NCI-H1436 (cell line): ENCODE measurements at places on chromosomes 5 and 9.

- DNase-seq = no peak
These were observed 11.9 kb downstream of the RAPGEF1 start for GRCh38 chr9:131727795-131728545.

DNA sequence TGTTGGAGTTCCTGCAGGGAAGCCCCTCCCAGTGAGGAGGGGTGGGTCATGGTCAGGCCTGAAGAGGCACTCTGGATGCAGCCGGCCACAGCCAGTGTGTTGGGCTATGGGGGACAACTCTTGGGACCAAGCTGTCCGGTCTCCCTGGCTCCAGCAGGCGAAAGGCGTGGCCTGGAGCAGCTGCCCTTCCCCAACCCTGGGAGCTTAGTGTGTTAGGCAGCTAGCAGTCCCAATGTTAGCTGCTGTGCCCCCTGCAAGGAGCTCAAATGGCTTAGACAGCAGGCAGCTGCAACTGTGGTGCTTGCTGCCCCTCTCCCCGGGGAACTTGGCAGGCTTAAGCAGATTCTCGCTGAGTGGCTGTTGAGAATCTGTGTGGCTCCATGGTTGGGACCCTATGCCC is 67.5 kb upstream of the ACTBL2 start:
- no peak for DNase-seq

- DNase-seq = no peak
These were observed 1.3 kb downstream of the SLC6A3 start for GRCh38 chr5:1443991-1444360.

DNA sequence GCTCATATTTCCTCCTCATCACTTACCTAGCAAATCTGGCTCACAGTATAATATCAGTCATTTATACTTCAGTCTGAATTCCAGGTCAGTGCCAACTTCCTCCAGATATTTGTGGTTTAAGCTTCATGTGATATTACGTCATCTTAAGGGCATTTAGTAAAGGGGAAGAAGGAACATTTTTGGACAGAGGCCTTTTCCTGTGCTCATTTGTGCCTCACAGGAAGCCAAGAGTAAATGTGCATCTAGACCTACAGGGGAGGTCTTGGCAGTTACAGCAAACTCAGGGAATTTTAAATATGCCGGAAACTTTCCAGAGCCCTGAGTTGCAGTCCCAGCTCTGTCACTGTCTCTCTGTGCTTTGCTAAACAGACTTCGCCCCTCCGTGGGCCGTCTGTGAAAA is 12.3 kb upstream of the KCNIP1 start:
- DNase-seq = no peak

GRCh38 chr5:26700759-26701384 is 337.5 kb downstream of the CDH9 start:
- DNase-seq = no peak

GRCh38 chr5:157049605-157050004 is 9.3 kb downstream of the HAVCR1 start:
- no peak for DNase-seq

DNA sequence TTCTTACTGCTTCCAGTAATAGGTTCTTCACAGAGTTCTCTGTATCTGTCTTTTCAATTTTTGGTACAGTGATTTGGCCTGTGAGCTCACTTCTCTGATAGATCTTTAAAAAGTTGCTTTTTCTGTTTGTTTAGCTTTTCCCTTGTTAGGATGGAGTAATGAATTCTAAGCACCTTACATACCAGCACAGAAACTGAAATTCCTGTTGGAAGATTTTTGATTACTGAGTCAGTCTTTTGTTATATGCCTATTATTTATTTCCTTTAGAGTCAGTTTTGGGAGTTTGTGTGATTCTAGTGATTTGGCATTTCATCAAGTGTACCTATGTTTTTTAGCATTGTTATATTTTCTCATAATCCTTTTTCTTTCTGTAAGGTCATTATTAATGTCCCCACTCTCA is 37.6 kb upstream of the IPPK start:
- DNase-seq = no peak

GRCh38 chr9:75636427-75637045 is 253.9 kb upstream of the PCSK5 start:
- DNase-seq = no peak

GRCh38 chr5:13585324-13585723 is 359.2 kb downstream of the DNAH5 start:
- DNase-seq = no peak

GRCh38 chr5:134949316-134949715 is 18.4 kb upstream of the CATSPER3 start:
- DNase-seq = no peak

GRCh38 chr5:94621763-94622162 is 3.3 kb downstream of the SLF1 start:
- DNase-seq = no peak

DNA sequence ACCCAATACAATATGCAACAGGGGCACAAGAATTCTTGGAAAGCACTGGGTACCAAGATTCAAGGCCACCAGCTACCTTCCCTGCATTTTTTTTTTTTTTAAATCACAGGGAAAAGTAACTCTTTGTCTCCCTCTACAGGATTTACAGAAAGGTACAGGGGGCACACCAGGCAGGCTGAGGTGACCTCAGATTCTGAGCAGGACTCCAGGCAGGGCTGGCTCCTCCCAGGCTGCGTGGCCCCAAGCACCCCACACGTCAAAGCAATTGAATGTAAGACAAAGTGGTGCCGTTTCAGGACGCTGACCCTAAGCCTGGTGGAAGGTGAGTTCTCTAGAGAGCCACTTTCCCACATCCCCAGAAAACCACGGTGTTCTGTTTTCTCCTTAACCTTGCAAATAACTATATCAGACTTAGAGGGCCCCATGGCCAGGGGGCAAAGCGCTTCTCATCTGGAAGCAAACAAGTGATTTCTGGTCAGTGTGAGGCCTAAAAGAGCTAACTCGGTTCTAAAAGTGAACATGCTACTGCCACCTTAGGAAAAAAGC is 222.6 kb downstream of the ROR2 start:
- DNase-seq = peak; percentile 9

DNA sequence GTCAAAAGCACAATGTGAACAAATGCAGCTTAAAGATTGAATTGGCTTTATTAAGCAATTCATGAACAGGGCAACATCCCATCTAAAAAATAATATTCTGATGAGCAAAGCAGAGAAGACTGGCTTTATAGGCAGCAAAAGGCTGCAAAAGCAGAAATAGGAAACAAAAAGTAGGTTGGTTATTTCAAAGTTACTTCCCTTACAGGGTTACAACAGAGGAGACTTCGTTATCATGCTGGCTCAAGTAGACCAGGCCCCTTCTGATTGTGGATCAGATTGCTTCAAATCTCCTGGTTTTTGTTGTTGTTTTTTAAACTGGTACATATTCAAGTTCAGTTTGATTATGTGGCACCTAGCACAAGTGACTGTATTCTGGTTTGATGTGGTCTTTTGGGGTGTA is 73.1 kb downstream of the MAN2A1 start:
- DNase-seq = no peak

- no peak for DNase-seq
These were observed 24.8 kb downstream of the CCNJL start for GRCh38 chr5:160287378-160288051.

- no peak for DNase-seq
These were observed 18.9 kb upstream of the VLDLR start for GRCh38 chr9:2602704-2603116.

DNA sequence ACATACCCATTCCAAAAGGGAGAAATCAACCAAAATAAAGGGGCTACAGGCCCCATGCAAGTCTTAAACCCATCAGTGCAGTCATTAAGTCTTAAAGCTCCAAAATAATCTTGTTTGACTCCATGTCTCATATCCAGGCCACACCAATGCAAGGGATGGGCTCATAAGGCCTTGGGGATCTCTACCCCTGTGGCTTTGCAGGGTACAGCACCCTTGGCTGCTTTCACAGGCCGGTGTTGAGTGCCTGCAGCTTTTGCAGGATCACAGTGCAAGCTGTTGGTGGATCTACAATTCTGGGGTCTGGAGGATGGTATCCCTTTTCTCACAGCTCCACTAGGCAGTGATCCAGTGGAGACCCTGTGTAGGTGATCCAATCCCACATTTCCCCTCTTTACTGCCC is 5.0 kb upstream of the SPINK14 start:
- DNase-seq = no peak

DNA sequence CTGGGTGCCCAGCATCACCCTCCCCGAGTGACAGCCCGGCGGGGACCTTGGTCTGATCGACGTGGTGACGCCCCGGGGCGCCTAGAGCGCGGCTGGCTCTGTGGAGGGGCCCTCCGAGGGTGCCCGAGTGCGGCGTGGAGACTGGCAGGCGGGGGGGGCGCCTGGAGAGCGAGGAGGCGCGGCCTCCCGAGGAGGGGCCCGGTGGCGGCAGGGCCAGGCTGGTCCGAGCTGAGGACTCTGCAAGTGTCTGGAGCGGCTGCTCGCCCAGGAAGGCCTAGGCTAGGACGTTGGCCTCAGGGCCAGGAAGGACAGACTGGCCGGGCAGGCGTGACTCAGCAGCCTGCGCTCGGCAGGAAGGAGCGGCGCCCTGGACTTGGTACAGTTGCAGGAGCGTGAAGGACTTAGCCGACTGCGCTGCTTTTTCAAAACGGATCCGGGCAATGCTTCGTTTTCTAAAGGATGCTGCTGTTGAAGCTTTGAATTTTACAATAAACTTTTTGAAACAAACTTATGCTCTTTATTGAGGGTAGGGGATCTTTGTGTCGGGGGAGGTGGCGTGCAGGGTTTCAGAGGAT is 1.3 kb downstream of the GADD45G start:
- DNase-seq = no peak
